ENCODE measurements at places on chromosomes 2 and 18.

GRCh38 chr2:74205596-74205995 is 7.2 kb downstream of the MTHFD2 start:
- DNase-seq = no peak

DNA sequence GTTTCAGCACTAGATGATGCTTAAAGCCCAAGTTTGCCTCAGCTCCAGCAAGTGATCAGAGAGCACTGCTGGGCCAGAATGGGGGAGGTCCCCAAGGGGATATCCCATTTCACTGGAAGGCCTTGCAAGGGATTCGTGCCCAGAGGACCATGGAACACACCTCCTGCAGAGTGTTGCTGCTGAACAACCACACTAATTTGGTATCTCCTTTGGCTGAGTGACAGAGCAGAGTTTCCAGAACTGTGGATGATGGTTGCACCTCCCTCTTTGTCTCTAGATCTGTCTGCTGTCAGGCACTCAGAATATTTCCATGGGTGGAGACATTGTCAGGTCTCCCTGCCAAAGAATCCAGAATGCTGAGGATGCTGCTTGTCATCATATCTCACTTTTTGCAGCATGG is 484.8 kb upstream of the NETO1 start:
- DNase-seq = no peak

- no peak for DNase-seq
Measured at GRCh38 chr2:67642046-67642382, 244.9 kb downstream of the ETAA1 start.

- DNase-seq = no peak
Measured at GRCh38 chr2:226423498-226423960, 376.1 kb downstream of the IRS1 start.

DNA sequence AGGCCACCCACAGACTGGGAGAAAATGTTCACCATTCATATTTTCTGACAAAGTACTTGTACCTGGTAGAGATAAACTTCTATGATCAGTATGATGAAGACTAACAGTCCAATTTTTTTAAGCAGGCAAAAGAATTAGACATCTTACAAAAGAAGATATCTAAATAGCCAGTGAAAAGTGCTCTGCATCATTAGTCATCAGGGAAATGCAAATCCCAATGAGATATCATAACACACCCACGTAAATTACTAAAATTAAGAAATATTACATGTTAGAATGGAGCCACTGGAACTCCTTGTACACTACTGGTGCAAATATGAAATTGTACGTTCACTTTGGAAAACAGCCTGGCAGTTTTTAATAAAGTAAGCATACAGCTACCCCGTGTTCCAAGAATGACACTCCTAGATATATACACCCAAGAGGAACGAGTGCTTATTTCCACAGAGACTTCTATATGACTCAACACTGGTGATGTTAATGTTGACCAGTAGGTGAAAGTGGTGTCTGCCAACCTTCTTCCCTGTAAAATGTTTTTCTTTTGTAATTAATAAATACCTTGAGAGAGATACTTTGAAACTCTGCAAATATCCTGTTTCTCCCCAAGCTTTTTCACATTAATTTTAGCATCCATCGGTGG is 80.3 kb downstream of the NPAS2 start:
- no peak for DNase-seq
